Common myeloid progenitor, CD34-positive (primary cell): ENCODE measurements at places on chromosomes 3 and 15.

DNA sequence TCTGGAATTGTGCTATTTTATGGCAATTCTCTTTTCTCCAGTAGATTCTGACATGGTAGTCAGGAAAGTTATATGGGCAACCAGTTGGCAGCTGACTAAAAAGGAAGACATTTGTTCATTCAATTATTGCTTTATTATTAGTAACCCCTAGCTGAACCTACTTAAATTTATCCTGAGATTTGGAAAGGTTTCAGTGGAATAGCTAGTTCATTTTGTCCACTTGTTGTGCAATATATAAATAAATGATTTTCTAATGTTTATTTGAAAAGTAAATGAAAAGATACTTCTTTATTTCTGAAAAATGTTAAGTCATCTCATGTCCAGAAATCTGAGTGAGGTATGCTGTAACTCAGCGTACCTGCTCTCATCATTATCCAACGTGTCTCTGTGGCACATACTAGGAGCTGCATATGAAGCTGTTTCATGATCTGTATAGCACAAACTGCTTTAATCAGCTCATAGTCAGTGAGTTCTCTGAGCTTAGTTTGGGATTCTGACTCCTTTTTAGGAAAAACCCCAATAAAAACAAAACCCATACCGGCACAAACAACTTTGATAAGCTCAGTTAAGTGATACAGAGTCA lies 35.9 kb downstream of the RARB start:
- no peak for DNase-seq

DNA sequence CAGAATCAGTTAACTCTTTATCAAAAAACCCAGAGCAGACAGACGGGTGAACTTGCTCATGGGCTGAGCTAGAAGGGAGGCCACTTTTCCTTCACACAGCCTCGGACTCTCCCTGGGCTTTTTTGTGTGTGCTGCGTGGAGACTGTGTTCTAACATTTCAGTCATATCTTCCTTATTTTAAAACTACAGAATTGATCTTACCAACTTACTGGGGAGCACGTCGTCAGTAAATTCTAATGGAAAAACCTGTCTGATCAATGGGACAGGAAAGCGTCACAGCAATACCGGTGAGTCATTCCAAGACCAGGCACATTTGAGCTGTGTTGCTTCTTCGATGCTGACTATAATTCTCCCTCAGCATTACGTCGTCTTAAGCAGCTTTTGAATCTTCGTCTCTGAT lies 145.1 kb downstream of the LPP start:
- no peak for DNase-seq

GRCh38 chr15:80525853-80526252 lies 121.7 kb downstream of the ARNT2 start:
- no peak for DNase-seq

- DNase-seq: peak; percentile 83
These were observed 93.5 kb downstream of the SERPINI1 start for GRCh38 chr3:167829071-167829470.

GRCh38 chr3:28247286-28247685 lies 5.9 kb downstream of the CMC1 start:
- DNase-seq: no peak

DNA sequence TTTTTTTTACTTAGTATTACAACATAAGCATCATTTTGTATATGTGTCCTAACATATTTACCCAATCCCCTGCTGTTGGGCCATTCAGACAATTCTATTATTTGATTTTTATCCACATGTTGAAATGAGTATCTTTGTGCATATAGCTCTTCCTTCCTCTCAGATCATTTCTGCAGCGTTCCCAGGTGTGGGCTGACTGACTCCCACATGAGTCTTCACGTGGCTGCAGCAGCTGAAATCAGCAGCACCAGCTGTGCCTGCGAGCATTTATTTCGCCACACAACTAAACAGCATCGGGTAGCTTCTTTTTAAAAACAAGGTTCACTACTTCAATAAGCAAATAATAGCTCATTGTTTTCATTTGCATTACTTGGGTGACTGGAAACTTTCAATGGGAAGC lies 44.5 kb upstream of the PDE8A start:
- no peak for DNase-seq

GRCh38 chr3:110623571-110623970 lies 448.0 kb upstream of the NECTIN3 start:
- no peak for DNase-seq
